NCI-H446 treated with DMSO at 0.1 percent for 48 hours (cell line): ENCODE measurements at places on chromosomes 7 and 10.

DNA sequence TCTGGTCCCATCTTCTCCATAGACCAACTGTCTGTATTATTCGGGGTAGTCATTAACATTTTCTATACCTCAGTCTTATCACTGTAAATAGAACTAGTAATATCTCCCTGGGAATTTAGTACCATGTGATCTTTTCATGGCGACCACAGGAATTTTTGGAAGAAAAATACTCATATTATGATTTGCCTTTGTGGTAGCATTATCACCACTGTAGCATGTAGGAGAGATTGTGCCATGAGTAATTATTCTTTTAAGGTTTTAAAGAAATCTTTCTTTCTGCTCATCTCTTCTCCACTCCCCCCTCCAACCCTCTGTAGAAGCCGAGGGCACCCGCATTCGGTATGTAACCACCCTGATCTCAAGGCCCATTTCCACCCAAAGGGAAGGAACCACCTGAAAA lies 25.0 kb downstream of the ZNF365 start:
- no peak for DNase-seq

DNA sequence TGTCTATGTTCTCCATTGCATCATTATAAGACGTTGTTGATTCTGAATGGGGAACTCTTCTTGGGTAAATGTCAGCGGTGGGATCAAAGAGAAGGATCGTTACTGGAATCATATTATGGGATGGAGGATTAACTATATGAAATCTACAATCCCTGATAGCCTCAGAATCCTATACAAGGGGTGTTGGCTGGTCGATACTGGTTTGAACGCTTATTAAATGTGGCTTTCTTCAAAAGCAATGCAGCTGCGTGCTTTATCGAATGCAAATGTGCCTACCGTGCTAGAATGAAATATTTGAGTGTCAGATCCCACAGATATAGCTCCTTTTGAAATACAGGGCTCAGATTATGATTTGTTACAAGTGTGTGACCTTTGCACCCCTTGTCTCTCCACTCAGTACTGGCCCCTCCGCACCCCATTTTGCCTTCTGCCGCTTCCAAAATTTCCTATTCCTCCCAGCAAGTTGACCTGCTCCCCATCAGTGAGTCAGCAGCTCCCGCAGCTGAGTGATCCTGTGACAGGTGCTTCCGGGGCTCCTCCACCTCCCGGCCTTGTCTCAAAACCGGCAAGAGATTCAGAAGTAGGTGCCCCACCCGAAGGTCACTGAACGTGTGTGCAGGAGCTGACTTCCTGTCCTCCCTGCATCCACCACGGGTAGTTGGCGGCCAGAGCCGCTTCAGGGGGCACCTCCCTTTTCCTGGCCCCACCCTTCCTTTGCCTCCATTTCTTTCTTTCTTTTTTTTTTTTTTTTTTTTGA lies 76.6 kb downstream of the PTPRE start:
- DNase-seq, result no peak

DNA sequence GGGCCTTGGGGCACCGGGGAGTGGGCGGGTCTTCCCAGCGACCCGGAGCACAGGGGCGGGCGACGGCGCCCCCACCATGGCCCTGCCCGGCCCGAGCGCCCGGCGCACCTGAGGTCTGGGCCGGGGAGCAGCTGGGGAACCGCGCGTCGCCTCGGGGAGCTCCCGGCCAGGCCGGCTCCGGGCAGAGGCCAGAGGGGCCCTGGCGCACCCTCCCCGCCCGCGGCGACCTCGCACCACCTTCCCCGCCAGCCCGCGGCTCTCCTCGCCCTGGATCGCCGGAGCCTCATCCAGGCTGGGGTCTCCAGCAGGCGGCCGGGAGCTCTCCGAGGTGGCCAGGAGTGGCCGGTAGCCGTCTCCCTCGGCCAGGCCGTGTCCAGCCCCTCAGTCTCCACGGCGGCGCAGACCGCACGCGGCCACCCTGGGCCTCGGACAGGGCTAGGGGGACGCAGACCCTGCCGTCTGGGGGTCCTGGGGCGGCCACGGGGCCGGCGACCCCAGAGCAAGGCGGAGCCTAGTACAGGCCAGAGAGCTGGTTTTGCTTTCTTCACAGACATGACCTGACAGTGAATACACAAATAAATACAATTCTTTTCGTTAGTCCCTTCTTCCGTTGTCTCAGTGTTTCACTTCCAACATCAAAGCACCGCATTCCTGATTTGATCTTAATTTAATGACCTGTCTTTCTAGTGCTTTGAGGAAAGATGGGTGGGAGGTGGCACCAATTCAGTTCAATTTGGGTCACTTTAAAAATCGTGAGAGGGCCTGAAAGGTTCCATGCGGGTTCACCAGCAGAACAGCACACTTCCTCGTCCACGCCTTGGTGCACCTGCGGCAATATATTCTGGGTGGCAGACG lies 356.9 kb downstream of the DNAJB6 start:
- DNase-seq, result no peak

DNA sequence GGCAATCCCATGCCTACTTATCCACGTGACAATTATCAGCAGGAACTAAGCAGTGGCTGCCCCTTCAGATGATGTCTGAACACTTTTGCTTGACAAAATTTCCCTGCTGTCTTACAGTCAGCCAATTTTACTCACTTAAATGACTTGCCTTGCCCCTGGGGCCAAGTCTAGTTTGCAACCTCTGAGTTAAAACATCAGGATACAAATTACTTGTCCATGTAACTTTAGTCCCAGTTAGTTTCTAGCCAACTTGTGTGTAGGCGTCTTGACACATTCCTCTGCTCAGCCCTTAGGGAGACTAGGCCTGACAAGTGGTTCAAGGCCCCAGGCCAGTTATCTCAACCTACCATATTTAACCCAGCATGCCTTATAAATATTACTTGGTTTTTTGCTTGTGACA lies 11.6 kb upstream of the TYSND1 start:
- no peak for DNase-seq

- no peak for DNase-seq
Observed at GRCh38 chr7:127986581-127987521, 44.4 kb downstream of the LRRC4 start.

DNA sequence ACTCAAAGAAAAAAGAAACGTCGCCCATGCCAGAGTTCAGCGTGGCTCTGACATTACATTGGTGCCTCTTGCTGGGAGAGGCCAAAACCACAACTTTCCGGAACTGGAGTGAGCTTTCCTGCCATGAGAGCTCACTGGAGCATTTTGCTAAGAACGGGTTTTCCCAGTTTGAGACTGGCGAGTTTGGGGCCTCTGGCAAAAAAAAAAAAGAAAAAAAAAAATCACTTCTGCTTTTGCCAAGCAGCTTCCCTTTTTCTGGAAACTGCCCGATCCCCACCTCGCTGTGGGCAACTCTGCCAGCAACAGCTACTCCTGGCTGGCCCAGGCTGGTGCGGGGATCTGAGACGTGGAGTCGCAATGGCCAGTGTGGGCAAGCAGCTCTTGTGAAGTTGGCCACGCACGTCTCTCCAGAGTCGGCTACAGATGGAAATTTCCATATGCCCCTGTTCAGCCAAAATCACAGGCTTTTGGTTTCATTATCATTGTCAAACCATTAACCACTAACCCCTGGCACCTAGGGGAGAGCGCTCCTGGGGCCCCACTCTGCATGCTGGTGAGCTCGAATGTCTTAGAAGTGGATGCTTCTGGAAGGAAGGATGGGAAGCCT lies 25.7 kb downstream of the PRKAG2 start:
- DNase-seq, result no peak

- no peak for DNase-seq
Observed at GRCh38 chr7:58087536-58088190, 637.7 kb downstream of the ZNF716 start.

GRCh38 chr7:35865287-35865686 lies 64.4 kb downstream of the SEPTIN7 start:
- no peak for DNase-seq

GRCh38 chr10:71952745-71953144 lies 11.4 kb upstream of the CHST3 start:
- no peak for DNase-seq

DNA sequence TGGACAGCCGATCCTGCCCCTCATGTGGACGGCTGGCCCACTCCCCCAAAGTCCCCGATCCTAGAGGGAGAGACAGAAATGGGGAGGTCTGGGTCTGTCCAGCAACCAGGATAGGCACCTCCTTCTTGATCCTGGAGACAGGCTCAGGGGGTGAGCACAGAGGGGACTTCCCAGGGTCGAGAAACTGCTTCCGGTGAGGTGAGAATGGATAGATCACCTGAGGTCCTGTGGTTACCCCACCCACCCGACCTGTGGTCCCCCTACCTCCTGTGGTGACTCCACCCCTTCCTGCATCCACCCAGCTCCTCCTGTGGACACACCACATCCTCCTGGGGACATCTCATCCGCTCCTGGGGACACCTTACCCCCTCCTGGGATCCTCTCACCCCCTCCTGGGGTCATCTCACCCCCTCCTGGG lies 27.4 kb upstream of the RASGEF1A start:
- DNase-seq, result no peak

DNA sequence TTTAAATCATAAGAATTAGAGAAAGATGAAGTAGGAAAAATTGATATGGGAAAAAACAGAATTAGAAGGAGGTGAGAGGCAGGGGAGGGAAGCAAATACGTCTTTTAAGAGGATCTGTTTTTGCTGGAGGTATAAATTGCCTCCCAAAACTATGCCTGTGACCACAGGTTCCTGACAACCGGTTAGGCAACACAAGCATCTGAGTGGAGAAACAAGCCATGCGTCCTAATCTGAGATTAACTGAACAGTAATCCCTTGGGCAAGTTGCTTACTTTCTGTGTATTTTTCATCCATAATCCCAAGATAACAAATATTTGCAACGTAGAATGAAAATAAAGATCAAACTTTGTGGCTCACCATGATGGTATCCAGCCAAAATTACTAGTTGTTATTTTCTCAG lies 149.2 kb downstream of the C1GALT1 start:
- DNase-seq, result no peak
